MCF 10A (cell line): ENCODE measurements at places on chromosomes 2 and 18.
A peak's percentile ranks its signal among the peaks of the same experiment; 100 is the strongest.

- no peak for DNase-seq
Measured at GRCh38 chr18:37156330-37156942, 327.5 kb downstream of the KIAA1328 start.

DNA sequence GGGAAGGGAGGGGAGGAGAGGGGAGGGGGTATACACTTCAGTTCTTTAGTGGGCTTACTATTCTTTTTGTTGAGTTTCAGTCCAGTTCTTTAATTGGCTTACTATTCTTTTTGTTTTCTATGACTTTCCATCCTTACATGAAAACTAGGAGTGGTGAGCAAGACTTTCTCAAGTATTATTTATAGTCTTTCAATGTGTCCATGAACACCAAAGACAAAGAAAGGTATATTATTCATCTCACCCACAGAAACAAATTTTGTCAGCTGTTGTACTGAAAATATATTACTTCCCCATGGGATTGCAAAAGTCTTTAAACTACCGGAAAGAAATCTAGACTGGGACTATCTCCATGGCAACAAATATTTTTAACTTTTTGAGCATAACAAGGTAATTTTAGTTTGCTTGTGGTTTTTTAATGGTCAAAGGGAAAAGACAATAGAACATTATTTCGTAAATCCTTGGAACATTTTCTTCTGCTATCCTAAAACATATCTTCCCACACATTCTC, 17.6 kb downstream of the ADAM17 start:
- DNase-seq, result peak; percentile 85

DNA sequence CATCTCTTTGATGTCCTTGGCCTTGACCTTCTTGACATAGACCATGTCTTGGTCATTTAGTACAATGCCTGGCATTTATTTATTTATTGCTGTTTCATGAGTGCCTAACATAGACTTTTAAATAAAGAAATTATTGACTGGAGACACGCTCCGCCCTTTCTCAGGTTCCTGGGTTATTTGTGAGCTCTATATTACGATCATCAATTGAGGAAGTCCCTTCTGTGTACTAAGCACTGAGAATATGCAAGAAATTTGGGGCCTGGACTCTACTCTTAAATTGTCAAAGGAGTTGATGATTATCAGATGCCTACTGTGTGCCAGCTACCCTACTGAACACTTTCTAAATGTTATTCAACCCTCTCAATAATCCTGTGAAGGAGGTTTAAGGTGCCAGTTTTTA, 19.7 kb upstream of the TET3 start:
- no peak for DNase-seq

DNA sequence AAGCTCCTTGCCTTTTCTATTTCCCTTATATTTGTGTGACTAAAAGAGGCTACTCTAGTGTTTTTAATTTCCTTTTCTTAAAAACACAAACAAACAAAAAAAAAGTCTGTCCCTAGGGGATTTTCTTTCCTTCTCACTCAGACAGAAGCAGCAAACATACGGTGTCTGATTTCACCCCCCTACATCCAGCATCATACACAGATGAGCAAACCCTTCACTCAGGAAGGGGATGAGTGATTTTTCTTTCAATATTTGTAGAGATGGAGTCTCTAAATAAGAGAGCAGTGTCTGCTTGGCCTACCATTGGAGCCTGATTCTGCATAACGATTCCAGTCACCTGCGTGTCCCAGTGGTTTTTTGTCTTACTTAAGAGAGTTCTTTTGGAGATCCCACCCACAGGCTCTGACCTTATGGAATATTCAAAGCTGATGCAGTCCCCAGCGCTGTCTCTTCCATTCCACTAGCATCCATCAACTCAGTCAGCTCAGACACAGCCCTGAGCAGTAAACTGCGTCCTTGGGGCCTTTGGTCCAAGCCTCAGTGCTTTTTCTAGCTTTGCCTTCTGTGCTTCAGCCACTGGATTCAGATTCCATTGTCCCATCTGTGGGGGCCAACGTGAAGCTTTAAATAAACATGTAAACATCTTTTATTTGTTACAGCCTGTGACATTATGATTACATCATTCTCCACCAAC, 52.6 kb upstream of the TPO start:
- DNase-seq, result no peak

GRCh38 chr18:42446195-42446594, 491.2 kb downstream of the PIK3C3 start:
- peak; percentile 55 for DNase-seq

GRCh38 chr2:95053543-95053942, 28.0 kb downstream of the MAL start:
- DNase-seq, result peak; percentile 10

- no peak for DNase-seq
Measured at GRCh38 chr2:102172745-102173144, 14.1 kb upstream of the IL1RL2 start.

DNA sequence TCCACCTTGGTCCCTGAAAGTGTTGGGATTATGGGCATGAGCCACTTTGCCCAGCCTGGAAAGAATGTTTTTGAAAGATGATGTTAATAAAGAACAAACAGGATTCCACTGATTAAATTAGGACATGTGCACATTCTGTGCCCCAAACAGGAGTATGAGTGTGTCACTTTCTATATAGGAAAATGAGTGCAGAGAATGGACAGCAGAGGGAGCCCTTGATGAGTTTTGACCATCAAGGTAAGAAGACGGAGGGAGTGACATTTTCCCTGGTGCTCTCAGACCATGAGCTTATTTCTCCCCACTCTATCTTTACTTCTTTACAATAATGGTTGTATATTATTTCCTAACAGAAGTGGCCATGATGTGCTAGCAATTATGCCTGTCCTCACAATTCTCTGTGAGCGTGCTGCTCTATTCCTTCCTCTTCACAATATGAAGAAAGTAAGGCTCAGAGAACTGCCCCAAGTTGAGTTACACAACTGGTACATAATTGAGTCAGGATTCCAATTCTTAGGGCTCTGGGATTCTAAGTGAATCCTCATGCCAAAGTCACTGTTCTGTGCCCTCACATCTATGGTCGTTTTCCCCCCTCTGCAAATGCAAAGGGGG, 20.6 kb downstream of the RPL37A start:
- peak; percentile 82 for DNase-seq

DNA sequence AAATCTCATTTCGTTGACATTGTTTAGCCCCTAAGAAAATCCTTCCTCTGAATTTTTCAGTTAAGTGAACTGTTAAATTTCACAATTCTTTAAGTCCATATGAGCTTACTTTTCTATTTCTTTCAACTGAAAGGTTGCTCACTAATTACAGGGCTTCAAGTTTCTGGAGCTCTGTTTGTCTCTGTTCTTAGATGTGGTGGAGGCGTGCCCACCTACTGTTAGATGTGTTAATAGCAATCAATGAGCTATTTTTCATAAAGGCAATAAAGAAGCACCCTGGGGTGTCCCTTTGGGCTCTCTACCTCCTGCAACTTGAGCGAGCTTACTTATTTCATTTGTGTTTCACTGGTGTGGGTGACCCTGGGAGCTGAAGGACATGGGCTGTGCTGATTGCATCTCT, 25.0 kb downstream of the CREG2 start:
- no peak for DNase-seq

DNA sequence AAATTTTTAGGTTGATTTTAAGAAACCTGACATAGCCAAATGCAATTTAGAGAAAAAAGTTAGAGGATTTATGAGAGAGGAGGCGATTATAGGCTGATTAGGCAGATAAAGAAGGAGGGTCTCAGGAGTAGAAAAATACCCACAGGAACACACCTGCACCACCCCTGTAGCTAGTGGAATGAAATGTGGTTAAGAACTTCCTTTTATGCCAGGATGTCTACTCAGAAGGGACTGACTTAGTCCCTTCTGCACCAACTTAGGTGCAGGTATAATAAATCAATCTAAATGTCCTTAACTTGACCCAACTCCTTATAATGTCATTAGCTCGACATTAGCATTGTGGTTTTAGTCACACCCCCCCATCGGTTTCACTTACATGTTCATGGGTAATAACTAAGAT, 1274.5 kb upstream of the TMEFF2 start:
- DNase-seq, result no peak

GRCh38 chr18:79477711-79478483, 82.2 kb downstream of the NFATC1 start:
- DNase-seq, result no peak

DNA sequence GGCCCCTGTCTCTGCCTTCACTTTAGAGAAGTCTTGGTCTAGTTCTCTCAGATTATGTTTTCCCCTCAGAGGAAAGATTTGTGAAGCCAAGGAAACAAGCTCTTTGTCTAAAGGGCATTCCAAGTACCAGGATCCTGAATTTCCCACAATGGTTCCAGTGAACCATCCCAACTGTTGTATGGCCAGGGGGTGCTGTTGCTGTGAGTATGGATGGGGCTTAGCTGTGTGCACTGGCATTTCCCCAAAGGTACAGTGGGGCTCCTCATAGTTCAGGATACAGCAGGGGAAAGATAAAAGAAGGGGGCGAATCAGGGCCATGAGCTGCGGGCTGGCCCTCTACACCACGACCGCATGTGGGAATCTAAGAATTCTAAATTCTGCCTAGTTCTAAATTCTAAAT, 1154.0 kb upstream of the FANCL start:
- no peak for DNase-seq

GRCh38 chr2:152513029-152513428, 178.1 kb downstream of the FMNL2 start:
- DNase-seq, result no peak

- DNase-seq, result no peak
Measured at GRCh38 chr2:36597003-36597531, 901 bp downstream of the FEZ2 start.

DNA sequence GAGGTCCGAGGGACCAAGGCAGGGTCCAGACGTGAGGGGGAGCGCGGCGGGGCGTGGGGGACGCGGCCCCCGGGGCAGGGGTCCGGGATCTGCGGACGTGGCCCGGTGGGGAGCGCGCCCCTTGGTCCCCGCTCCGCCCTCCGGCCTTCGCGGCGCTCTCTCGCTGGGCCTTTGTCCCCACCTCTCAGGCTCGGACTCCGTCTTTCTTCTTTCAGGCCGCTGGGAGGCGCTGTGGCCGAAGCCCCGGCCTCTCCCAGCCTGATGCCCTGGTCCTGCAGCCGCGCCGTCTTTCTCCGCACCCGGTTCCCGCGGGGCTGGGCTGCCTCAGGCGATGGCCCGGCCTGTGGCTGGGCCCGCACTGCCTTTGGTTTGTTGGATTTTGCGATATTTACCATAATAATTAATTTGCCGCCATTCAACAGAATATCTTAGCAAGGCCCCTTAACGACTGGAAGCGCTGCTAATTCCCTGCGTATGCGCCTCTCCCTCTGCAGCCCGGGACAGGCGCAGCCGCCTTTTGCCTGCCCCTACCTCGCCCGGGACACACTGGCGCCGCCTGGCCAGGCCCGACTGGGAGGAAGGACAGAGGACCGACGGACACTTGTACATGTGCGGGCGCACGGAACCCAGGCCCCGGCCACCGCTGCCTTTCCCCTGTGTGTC, 10.8 kb downstream of the SIX3 start:
- DNase-seq, result no peak

DNA sequence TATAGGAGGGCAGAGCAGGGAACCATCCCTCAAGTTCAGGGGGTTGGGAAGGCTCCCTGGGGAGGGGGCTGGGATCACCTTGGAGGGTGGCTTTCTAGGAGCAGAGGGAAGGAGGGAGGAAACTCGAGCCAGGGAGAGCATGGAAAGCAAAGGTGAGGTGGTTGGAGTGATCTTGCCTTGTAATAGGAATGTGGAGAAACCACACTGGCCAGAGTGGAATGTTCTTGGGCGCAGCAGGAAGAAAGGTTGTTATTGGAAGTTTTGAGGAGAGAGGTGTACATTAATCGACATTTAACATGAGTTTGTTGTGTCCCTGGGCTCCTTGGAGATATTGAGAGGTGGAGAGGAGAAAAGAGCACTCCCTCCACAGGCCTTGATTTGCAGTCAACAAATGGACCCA, 272.2 kb downstream of the PRKCE start:
- DNase-seq, result no peak

- DNase-seq, result no peak
Measured at GRCh38 chr2:144213797-144214196, 306.1 kb downstream of the ZEB2 start.

DNA sequence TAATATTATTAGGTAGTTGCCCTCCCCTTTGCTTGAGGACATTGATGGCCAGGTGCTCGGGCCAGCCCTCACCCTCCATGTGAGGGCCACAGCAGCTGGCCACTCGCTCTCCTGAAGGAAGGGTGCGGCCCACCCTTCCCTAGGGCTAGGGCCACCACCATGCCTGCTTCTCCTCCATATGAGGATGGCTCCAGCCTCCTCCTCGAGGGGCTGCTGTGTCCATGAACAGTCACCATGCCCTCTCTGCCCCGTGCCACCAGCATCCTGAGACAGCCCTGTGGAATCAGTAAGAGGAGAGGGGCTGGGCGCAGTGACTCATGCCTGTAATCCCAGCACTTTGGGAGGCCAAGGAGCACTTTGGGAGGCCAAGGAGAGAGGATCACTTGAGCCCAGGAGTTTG, 2.4 kb downstream of the GPR17 start:
- no peak for DNase-seq

- DNase-seq, result peak; percentile 71
Measured at GRCh38 chr18:8084160-8084559, 517.0 kb downstream of the PTPRM start.

DNA sequence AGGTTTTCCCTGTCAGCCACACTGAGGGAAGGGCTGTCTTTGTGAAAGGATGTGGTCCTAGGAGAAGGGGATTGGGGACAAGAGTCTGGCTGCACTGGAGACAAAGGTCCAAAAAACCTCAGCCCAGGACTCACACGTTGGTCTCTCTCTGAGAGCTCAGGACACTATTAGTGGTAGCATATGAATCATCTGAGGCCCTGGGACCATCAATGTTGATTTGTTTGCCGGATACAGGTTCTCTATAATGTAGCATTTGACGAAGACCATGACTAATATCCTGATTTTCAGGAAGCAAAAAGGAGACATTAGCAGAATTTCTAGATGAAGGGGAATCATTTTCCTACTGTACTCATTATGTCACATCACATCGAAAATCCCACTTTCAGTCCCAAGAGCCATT, 22.2 kb upstream of the DNAH6 start:
- no peak for DNase-seq

- peak; percentile 89 for DNase-seq
Measured at GRCh38 chr2:39620067-39620466, 45.6 kb upstream of the TMEM178A start.

- DNase-seq, result peak; percentile 18
Measured at GRCh38 chr2:151237422-151238025, 24.1 kb downstream of the RBM43 start.

DNA sequence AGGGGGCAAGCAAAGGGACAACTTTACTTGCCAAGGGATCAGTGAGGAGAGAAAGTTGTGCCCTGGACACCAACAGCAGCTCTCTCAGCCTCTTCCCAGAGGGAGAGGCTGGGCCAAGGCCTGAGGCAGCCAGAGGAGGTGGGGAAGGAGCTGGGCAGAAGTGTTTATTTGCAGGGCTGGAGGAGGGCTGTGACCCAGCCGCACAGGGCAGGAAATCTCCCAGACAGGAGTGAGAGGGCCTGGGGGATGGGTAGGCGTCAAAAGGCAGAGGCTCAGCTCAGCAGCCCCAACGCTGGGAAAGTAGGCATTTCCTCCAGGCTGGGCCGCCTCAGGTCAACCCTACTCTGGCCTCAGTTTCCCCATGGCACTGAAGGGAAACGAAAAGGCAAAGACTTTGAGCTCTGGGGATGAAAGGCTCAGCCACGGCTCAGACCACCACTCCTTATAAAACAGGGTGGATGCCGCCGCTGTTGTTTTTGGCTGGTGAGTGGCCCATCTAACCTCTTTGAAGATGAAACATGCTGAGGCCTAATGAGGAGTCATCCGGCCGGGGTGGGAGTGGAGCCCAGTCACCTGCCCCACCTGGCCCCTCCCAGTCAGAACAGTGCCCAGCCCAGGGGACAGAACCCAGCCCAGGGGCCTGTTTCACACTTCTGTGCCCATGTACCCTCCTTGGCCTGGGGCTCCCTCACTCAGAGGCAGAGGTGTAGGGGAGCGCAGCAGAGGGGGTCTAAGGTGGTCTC, 21.9 kb upstream of the SEMA4C start:
- no peak for DNase-seq

GRCh38 chr18:65753520-65753919, 2.7 kb downstream of the CDH7 start:
- DNase-seq, result peak; percentile 38
